ENCODE measurements at places on chromosomes 5 and 9.

DNA sequence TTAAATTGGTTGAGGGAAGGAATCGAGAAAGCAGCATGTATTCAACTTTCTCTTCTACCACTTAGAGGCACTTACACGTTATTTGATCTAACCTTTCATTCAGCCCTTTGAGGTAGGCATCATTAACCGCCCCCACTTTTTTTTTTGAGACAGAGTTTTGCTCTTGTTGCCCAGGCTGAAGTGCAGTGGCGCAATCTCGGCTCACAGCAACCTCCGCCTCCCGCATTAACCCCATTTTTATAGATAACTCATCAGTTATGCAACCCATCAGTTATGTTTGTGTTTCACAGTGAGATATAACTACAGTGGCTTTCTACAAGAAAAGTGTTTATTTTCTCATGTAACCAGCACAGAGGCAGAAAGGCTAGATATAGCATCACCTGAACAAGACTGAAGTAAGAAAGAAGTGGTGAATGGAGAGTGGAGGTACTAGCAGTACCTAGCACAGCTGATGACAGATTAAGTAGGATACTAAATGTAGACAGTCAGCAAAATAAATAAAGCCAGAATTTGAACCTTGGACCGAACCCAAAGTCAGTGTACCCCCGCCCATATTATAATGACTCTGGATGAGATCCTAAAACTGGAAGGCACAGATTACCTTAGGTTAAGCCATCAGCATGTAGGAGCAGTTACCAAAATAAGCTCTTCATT is 91.2 kb downstream of the PJA2 start:
- DNase-seq, result no peak

DNA sequence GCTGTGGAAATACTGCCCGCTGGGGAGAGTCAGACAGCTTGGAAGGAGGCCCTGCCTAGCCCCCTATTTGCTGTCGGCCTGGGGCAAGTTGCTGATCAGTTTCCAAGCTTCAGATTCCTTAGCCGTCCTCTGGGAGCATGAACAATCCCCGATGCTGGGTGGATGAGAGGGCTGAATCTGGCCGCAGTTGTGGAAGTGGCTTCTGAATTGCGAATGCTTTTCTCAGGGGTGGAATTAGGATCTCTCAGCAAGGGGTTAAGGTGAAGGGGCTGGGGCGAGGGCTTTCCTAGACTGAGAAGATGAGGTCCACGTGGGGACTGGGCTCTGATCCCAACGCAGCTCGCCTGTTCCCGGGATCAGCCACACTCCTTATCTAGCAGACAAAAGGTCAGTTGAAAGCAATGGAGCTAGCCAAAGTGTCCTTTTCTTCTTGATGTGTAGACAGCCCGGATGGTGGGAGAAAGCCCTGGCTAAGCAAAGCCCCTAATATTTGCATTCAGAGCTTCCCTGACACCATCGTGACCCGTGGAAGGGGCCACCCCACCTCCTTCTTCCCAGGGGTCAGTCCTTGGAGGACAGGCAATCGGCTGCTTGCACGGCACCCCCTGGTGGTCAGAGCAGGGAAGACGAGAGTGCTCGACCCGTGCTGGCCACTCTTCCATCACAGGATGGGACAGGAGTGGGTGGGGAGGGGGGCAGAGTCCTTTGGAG is 54.9 kb downstream of the COL15A1 start:
- DNase-seq, result peak; percentile 78

GRCh38 chr5:131413605-131414559 is 150.0 kb downstream of the CDC42SE2 start:
- peak; percentile 22 for DNase-seq

GRCh38 chr9:92769990-92770359 is 5.3 kb upstream of the BICD2 start:
- DNase-seq, result no peak

- DNase-seq, result no peak
Measured at GRCh38 chr5:3121813-3122212, 370.3 kb upstream of the IRX2 start.

GRCh38 chr9:95715868-95716435 is 159.5 kb upstream of the ERCC6L2 start:
- no peak for DNase-seq

DNA sequence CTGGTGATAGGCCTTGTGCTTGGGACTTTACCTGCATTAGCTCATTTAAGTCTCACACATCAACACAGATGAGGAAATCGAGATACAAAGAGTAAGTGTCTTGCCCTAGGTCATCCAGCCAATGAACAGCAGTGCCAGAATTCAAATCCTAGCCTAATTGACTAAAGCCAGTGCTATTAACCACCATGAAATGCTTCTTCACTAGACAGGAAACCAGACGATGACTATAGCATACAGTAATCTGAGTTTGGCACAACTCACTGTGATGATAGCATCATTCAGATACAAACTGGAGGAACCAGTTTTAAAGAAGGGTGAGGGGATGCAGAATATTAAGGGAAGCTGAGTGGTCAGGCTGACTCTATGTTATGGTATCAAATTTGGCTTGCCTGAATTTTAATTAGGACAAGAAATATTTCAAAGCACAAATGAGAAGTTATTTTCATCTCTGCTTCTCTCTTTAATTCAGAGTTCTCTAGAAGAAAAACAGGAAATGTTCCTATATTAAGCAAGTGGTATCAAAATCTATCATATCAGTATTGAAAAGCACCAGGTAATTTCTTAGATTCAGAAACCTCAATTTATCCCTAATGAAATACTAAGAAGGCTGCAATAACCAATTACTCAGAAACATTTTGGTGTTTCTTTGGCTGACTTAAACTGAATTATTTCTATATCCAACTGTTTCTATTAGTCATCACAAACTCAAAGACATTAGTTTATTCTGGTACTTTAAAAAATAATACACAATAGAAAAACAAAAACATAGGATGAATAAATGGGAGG is 147.0 kb upstream of the RASA1 start:
- no peak for DNase-seq

DNA sequence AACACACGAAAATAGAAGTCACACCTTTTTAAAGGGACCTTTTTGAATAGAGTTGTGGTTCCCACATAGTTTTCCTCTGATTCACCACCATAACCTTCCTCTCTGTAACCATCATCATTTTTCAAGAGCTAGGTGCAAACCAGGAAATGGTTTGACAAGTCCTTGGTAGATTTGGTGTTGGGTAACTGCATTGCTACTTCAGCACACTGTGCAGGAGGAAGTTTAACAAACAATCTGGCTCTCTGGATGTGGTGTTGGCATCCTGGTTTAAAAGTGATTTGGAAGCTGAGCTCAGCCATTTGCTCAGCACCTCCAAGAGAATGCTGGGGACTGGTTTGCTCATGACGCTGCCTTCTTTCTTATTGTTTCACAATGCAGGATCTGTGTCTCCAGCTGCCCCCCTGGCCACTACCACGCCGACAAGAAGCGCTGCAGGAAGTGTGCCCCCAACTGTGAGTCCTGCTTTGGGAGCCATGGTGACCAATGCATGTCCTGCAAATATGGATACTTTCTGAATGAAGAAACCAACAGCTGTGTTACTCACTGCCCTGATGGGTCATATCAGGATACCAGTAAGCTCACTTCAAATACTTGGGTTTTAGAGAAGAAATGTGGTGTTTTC is 213.1 kb downstream of the RFK start:
- no peak for DNase-seq

DNA sequence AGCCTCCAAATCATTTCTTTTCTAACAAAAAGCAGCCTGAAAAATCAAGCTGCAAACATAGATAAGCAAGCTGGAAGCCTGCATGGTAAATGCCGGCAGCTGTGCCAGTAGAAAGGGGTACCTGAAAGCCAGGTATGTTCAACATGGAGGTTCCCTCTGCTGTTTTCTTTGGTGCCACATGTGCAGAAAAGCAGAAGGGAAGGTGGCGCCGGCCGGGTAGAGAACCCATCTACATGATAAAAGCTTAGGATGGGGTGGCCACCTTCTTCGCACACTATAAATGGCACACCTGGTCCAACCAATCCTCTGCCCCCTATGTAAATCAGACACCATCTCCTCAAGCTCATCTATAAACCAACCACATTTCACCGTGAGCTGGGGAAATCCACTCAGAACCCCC is 268.9 kb upstream of the IRX2 start:
- no peak for DNase-seq

GRCh38 chr5:33933723-33934169 is 2.4 kb upstream of the RXFP3 start:
- DNase-seq, result no peak

GRCh38 chr9:92661127-92661526 is 8.8 kb downstream of the IPPK start:
- no peak for DNase-seq

DNA sequence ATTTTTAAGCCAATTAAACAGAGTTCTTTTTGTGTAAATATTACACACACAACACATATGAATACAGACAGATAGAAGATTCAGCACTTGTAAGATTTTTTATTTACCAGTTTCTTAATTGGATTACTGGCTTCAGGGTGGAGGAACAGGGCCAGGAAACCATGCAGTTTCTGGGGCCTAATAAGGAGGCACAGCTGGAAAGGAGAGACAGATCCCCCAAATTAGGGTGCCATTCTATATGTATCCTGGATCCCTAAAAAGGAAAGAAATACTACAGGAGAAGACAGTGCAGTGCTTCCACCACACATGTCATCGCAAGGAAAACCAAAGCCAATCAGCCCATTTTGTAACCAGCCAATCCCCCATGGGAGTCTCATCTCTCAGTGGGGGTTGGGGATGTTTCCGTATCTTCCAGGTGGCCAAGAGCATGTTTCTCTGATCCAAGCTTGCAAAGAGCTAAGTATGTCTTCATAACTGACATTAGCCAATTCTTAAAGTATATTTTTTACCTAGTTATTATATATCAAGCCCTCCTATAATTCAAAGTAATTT is 15.8 kb upstream of the ABO start:
- no peak for DNase-seq

DNA sequence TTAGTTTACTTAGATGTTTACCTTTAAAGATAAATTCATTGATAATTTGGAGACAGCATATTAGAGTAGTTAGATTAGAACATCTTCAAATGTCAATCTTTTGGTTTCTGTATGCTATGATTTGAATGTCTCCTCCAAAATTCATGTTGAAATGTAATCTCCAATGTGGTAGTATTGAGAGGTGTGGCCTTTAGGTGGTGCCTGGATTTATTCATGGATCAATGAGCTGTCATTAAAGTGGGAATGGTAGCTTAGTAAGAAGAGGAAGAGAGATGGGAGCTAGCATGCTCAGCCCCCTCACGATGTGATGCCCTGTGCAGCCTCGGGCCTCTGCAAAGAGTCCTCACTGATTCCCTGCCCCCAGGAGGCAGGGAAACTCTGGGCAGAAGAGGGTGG is 133.6 kb upstream of the TUT7 start:
- DNase-seq, result no peak

DNA sequence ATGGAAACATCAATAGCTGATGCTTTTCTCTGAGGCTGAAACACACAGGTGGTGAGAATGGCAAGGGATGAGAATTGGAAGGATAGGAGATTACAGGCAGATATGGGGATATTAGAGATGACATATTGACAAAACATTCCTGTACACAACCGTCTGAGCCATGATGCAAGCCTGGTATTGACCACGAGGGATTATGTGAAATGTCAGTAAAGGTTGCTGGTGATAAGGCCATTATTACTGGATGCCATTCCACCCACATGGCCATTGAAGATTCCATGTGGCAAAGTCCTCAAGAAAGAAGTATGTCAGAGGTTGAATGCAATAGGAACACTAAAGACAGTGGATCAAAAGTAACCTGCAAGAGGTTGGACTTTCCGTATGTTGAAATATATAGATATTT is 15.7 kb downstream of the GRAMD2B start:
- no peak for DNase-seq

GRCh38 chr5:119897537-119898370 is 268.4 kb downstream of the FAM170A start:
- DNase-seq, result no peak

- no peak for DNase-seq
Measured at GRCh38 chr5:150137997-150138396, 17.6 kb downstream of the PDGFRB start.

- no peak for DNase-seq
Measured at GRCh38 chr9:105258225-105258737, 13.8 kb downstream of the SLC44A1 start.

DNA sequence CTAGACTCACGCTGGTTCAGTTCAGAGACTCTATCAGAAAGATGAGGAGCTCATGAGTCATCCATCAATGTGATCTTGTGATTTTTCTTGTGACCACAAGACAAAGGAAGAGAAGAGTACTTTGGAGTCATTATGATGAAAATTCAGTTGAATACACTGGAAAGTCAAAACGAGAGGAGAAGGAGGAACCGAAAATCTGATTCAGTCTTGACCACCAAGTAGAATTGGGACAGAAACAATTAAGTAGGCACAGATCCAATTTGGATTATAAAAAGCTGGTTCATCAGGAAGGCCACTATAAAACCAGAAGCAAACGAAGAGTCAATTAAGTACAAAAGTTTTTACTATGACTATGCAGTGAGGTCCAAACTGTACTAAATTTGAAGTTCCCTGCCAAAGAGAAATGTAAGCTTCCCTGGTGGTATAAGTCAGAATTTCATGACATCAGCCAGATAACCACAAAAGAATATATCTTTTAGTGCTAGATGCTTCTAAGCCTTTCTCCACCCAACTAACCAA is 90.9 kb downstream of the THBS4 start:
- DNase-seq, result no peak

GRCh38 chr5:146560205-146560812 is 44.3 kb upstream of the GPR151 start:
- no peak for DNase-seq

DNA sequence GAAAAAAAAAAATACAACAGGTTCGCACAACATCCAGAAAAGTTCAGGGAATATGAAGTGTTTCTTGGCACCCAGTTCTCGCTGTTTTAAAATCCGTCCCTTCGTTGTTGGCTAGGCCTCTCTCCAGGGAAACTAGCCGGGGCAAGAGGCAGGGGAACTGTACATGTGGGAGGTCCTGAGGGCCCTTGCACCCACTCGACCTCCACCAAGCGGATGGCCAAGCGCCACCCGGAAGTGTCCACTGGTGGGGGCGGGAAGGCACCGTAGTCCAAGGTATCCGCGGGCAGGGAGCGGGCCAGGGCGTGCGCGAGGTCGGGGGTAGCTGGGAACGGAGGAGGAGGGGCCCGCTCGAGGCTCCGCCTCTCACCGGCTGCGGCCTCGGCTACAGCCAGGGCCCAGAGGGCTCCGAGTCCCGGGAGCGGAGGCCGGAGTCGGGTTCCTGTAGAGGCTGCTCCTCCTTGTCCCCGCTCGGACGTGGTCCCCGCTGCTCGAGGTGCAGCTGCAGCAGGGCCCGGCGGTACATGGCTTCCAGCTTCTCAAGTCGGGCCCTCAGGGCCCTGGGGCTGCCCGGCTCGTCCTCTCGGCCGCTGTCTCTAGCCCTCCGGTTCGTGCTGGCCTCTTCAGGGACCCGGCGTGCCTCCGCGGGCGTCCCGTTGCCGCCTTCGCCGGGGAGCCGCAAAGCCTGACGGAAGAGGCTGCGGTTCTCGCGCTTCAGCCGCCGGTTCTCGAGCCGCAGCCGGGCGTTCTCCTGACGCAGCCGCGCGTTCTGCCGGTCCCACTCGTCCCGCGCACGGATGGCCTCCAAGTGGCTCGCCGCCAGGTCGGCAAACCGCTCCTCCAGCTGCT is 720 bp downstream of the TUSC1 start:
- peak; percentile 6 for DNase-seq

- DNase-seq, result no peak
Measured at GRCh38 chr5:134968055-134968454, 348 bp downstream of the CATSPER3 start.

Measured in stimulated activated CD4-positive, alpha-beta T cell treated with anti-CD3 and anti-CD28 coated beads, Interleukin-2, amount 100 ng/mL, for 24 hours (primary cell).